ENCODE measurements at places on chromosomes 6 and 20.

GRCh38 chr6:157562997-157563396, 182.0 kb downstream of the ZDHHC14 start:
- no peak for DNase-seq

DNA sequence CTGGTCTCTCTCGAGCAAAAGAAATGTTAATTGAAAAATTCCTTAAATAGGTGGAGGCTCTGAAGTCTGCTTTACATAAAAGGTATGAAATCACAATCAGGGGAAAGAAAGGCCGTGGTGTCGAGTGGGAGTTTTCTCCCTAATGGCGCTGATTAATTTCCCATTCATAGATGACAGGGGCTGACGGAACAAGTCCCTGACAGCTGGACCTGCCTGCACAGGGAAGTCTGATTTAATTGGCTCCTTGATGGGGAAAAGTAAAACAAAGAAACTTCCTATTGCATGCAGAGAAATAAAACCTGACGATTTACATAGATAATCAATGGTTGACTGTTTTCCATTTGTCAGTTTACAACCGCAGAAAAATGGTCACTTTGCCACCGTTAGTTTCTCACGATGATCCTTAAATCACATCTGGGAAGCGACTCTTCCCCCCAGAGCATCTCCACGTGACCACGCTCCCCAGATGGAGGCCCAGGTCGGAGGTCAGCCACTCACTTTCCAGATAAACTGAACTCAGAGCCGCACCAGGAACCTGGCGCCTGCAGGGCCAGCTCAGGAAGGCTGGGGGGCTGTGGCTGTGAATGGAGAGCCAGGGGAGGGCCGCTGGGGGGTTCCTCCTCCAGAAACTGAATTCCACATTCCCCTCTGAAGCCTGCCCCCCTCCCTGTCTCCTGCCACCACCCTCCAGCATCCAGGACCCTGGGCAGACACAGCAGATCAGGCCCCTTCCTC, 55.3 kb downstream of the DLL1 start:
- no peak for DNase-seq

DNA sequence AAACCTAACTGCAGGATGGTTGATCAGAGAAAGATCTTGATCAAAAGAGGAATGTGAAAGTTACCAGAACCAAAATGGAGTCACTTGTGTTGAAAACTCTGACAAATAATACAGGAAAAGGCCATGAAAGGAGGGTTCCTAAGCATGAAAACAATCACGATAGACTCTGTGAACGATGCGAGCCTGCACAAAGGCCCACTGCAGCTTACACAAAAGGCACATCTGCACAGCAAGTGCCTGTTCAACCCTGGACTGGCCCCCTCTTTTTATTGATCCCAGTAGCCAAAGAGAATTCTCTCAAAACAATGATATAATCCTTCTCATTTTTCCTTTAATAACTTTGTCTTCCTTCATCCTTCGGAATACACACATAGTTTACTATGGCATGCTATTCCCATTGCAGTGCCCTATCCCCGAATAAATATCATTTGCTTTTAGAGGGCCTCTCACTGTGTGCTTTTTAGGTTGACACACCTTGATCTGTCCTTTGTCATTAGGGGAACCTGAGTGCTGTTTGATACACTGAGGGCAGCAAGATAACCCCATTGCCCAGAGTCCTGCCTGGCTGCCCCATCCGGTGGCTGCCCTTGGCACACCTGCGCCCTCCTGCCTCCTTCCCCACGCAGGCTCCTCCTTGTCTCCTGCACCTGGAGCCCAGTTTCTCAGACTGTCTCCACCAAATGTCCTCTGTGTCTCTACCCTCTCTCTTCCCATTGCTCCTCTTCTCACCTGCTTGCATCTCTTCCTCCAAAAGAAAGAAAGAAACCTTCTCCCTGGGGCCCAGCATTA, 98.3 kb upstream of the FRMD1 start:
- DNase-seq, result no peak

- no peak for DNase-seq
Observed at GRCh38 chr6:45830441-45831139, 185.1 kb downstream of the CLIC5 start.

- DNase-seq, result no peak
Observed at GRCh38 chr20:39676857-39677391, 714.8 kb downstream of the DHX35 start.

DNA sequence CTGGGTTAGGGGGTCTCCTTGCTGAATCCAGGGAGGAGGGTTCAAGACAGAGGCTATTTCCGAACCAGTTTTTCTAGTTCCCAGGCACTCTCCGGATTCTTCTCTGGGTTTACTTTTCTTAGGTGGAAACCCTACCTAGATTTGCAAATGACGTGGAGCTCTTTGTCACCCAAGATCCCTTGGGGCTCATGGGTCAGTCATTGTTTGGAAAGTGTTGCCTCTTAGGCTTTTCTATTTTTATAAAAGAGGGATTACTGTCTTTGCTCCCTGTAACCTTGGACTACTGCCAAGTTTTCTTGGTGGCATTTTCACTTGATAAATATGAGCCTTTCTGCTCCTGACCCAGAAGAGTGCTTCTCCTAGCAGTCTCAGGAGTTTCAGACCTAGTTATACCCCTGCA, 33.6 kb downstream of the FAM209B start:
- no peak for DNase-seq

GRCh38 chr6:92354270-92354829, 1065.0 kb downstream of the EPHA7 start:
- DNase-seq, result no peak

DNA sequence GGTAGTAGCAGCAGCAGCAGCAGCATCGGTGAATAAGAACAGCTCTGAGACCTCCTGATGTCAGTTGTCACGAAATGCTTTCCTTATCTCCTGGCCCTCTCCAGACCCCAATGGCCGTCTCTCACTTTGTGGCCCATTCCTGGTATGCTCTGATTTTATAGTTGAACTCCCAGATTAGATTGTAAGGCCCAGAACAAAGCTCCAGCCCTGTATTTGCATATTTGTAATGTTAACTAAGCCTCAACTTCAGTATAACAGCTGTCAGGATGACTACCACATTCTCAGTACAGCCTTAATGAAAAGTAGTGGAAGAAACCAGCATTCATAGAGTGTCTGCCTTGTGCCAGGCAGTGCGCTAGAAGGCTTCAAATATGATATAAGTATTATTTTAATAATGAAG, 180.9 kb downstream of the SASH1 start:
- DNase-seq, result no peak

GRCh38 chr6:136586295-136586694, 36.1 kb upstream of the MAP7 start:
- no peak for DNase-seq

GRCh38 chr6:113363048-113363798, 493.9 kb upstream of the MARCKS start:
- no peak for DNase-seq

DNA sequence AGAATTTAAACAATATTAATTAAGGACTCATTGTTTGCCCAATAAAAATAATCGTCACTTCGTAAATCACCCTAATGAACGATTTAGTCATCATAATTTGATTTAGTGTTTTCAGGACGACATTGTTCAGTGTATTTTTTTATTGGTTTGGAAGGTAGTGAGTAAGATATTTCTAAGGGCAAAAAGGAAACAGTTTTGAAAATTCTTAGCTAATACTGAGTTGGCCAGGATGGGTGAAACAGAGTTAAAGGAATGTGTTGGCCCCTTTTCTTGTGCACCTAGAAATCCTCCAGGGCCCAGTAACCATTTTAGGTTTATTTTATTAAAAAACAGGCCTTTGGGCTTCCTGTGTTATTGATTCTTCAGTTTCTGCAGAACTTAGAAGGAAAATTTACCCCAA, 25.3 kb downstream of the ANKS1A start:
- no peak for DNase-seq

Data from activated gamma-delta T cell (primary cell).